ENCODE measurements at places on chromosomes 2 and 18.

- DNase-seq: no peak
These were observed 92.3 kb downstream of the MYT1L start for GRCh38 chr2:2238726-2239269.

GRCh38 chr2:119222863-119223520, 642 bp upstream of the STEAP3 start:
- no peak for DNase-seq

- no peak for DNase-seq
These were observed 36.9 kb upstream of the DSEL start for GRCh38 chr18:67553437-67553836.

DNA sequence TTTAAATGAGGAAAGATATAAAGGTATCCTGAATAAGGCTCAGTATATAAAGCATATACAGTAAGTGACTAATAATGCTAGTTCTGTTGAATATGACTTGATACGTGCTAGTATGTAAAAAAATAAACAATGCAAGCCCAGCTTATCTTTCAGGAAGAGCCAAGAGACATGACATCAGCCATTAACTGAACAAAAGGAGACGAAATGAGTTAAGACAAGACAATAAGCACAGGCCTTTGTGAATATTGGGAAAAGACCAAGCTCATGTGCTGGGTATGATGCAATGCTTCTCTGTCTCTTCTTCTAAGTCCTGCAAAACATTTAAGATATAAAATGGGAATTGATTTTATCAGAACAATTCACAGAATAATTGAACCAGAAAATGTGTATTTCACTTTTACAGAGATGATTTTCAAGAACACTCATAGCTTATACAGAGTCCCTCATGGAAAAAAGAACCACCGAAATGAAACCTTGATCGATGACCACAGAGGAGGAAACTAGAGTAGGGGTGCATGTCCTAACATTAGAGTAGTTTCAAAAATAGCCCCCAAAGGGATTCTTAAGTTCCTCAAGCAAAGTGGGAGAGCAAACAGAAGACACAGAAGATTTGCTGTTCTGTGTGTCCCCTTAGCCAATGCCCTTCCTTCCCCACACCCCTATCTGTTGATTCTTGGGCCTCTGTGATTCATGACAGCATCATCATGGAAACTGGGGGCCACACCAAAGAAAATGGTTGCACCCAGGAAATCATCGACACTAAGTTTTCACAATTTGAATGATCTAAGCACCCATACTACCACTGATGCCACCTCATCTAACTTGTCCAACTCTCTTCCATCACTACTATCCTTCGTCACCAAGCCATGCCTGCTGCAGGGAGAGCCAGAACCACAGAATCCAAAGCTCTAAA, 68.0 kb upstream of the CRIM1 start:
- peak; percentile 37 for DNase-seq

- no peak for DNase-seq
These were observed 45.9 kb downstream of the ST6GAL2 start for GRCh38 chr2:106839849-106840595.

DNA sequence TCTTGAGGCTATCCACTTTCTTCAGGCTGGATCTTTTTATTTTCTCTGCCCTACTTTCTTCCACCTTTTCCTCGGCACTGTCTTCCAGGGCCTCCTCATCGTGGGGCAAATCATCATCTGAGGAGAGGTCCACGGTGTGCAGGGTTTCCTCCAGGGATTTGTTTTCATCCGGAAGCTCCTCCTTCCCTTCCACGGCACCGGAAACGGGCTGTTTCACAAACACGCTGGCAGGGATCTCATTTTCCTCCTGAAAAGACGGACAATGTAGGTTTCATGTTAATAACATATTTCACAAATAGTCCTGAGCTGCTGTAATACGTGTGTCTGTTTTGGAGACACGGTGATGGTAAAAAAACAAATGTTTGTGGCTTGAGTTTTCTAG, 10.4 kb downstream of the CAVIN2 start:
- DNase-seq: no peak

- DNase-seq: no peak
These were observed 254.1 kb downstream of the GLI2 start for GRCh38 chr2:120989512-120990441.

DNA sequence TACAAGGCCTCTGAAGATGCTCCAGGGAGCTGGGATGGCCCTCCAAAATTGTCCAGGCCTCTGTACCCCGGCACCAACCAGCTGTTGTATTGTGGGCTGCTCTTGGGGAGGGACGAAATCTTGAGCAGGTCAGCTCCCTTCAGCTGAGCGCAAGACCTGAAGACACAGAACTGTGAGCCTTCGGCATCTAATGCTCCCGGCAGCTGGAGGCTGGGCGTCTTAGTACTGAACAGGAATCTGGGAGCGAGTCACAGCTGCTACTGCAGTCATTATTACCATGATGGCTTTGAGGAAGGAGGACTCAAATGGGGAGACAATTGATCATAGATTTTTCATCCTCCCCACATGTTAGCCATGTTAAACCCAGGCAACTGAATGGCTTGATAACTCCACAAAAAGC, 83.0 kb upstream of the LTBP1 start:
- DNase-seq: no peak

- DNase-seq: no peak
These were observed 6.3 kb downstream of the CCNT2 start for GRCh38 chr2:134924912-134925311.

GRCh38 chr2:116148361-116148760, 1666.1 kb upstream of the DDX18 start:
- DNase-seq: no peak

- DNase-seq: no peak
These were observed 48.7 kb upstream of the OTOF start for GRCh38 chr2:26526589-26526988.

GRCh38 chr2:221649051-221649775, 77.1 kb upstream of the EPHA4 start:
- DNase-seq: no peak

- no peak for DNase-seq
These were observed 68.1 kb upstream of the TLK1 start for GRCh38 chr2:171228826-171229225.

GRCh38 chr2:152557273-152557888, 159.9 kb downstream of the PRPF40A start:
- DNase-seq: no peak

GRCh38 chr2:32632089-32632488, 4.2 kb downstream of the TTC27 start:
- no peak for DNase-seq

GRCh38 chr2:164447660-164448059, 173.6 kb downstream of the GRB14 start:
- no peak for DNase-seq

GRCh38 chr2:43227830-43228281, 1.4 kb upstream of the ZFP36L2 start:
- no peak for DNase-seq

GRCh38 chr2:128073278-128073677, 17.7 kb upstream of the UGGT1 start:
- DNase-seq: no peak

DNA sequence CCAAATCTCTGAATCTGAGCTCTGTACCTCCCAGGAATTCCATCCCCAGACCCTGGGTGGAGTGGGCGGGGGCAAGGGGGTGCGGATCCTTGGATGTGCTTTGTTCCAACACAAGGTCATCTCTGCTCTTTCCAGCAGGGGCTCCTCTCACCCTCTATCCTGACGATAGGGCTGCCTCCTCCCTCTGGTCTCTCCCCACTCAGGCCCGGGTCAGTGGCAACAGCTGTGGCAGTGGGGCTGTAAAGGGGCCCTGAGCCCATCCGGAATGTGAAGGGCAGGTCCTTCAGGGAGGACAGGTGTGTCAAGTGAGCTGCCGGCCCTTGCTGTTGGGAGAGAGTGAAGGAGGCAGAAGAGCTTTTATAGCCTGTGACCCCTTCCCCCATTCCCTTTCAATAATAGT, 167.8 kb downstream of the CELF4 start:
- DNase-seq: no peak

GRCh38 chr2:132915812-132916549, 246.0 kb upstream of the LYPD1 start:
- DNase-seq: no peak

DNA sequence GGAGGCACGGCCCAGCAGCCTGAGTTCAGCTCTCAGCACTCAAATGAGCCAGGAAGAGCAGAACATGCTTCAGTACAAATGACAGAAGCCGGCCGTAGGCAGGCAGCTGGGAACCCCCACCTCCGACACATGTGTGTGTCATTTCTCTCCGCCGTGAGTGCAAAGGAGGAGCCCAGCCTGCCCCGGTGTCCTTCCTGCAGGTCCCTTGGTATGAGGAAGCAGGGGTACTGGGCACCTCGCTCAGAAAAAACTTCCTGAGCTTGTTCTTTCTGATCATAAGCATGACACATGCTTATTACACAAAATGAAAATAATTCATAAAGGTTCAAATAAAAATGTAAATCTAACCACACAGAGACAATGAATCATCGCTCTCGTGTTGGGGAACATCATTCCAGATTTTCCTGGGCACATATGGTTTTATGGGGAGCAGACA, 35.3 kb downstream of the KCNF1 start:
- DNase-seq: no peak
